Skeletal muscle cell (primary cell): ENCODE measurements at places on chromosomes 3 and 15.
A peak's percentile ranks its signal among the peaks of the same experiment; 100 is the strongest.

DNA sequence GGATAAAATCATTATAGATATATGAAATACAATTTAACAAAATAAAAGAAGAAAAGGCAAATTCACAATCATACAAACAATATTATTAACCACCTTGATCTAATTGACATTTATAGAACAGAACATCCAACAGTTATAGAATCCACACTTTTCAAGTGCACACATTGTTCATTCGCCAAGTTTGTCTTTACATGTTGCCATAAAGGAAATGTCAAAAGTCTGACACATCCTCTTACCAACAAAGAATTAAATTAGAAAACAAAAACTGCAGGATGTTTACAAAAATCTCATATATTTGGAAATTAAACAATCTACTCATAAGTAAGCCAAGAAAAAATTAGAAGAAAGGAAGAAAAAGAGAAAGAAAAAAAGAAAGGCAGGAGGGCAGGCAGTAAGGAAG lies 909.2 kb upstream of the EPHA6 start:
- no peak for DNase-seq

GRCh38 chr3:41095702-41096101 lies 103.6 kb upstream of the CTNNB1 start:
- no peak for DNase-seq

DNA sequence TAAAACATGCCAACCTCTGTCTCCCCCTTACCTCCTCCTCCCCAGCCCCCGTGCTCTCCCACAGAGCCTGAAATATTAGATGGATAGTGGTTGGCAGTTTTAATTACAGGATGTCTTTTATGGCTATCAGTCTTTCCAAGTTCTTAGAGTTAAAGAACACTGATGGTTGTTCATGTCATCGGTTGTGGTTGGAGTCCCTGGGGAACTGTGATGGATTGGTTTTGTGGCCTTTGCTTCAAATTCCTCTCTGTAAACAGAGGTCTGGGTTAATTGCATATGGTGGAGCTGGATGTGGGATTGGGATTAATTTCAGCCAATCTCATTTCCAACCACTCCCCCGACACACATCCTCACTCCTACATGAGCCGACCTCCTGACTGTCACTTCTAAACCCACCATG lies 164.5 kb upstream of the PROK2 start:
- DNase-seq: peak; percentile 20

DNA sequence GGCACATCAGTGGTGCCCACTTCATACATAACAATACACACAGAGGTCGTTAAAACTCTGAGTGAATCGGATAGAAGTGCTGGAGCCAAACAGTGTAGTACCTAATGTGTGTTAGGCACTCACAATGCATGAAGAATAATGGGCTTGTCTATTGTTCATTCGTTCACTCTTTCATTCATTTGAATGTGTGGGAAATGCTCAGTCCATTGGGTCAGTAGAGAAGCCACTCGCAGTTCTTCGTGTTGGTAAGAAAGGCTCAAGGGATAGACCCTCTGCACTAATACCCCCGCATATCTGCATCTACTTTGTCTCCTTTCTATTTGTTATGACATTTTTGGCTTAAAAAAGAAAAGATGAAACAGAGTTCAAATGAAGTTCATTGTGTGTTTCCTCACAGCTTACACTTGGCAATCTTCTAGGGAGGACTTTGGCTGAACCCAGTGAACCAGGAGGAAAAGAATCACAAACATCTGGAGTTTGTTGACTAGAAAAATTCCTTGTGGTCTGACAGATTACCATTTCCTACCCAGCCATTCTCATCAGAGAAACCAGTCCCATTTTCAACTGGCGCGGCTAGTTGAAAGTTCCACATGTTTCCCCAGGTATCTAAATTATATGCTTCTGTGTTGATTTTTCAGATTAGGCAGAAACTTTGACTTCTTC lies 32.8 kb upstream of the MFSD1 start:
- DNase-seq: peak; percentile 84

DNA sequence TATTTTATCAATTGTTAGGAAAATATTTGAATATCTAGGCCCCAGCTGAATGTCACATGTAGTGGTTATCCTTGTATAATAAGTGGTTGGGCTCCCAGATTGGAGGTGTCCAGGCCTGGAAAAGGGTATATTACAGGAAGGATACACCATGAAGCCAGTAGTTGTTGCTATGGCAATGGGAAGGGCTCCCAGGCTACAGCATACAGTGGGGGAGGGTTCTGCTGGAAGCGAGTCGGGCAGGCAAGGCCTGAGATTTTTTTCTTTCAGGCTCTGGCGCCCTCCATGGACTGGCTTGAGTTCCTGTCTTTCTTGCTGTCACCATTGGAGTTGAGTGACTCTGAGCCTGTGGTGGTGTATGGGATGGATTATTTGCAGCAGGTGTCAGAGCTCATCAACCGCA lies 8.9 kb downstream of the ECE2 start:
- peak; percentile 42 for DNase-seq

- DNase-seq: no peak
Measured at GRCh38 chr3:39249453-39250115, 30.3 kb downstream of the CX3CR1 start.

DNA sequence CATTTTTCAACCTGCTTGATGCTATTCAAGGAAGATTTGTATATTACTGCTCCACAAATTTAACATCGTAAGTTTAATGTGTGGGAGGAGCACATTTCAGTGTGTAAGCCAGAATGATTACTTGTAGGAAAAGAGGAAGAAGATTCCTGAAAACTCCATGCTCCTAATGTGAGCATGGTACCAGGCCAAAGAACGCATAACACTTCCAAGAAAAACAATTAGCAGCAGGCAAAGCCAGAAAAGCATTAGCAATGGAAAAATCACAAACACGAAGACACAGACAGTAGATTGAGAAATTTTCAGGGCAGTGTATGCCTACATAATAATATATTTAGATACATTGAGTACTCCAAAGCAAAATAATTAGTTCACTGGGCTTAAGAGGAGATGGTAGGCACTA lies 96.6 kb upstream of the CBLB start:
- peak; percentile 67 for DNase-seq

DNA sequence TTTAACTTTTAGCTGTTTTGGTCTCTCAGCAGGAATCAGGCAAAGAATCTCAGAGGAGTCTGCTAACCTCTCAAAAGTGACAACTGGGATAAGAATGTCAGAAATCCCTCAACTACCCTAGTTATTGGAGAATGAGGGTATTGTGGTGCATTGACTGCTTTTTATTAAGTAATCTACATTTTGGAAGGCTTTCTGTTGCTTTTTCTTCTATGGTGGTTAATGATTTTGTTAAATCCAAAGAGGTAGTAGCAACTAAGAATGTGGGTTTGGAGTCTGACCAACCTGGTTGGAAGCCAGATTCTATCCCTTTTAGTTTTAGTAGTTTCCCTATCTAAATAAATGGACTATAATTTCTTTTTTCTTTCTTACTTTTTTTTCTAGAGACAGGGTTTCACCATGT lies 94.7 kb upstream of the RNF7 start:
- DNase-seq: no peak

DNA sequence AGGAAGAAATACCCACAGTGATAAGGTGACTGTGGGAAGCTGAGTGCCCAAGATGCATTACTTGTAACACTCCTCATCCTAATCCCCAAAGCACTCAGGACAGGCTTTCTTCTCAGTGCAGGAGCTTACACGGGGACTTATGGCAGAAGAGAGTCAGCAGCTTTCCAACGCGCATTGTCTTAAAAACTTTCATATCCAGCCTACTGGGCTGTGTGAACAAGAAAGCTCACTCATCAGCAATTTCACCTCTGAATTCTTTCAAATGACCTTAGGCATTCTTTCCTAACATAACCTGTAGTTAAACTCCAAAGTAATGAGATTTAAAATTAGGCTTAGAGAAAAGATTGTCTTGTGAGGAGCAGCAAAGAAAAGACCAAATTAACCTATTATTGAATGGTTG lies 132.3 kb downstream of the KCNAB1 start:
- no peak for DNase-seq

DNA sequence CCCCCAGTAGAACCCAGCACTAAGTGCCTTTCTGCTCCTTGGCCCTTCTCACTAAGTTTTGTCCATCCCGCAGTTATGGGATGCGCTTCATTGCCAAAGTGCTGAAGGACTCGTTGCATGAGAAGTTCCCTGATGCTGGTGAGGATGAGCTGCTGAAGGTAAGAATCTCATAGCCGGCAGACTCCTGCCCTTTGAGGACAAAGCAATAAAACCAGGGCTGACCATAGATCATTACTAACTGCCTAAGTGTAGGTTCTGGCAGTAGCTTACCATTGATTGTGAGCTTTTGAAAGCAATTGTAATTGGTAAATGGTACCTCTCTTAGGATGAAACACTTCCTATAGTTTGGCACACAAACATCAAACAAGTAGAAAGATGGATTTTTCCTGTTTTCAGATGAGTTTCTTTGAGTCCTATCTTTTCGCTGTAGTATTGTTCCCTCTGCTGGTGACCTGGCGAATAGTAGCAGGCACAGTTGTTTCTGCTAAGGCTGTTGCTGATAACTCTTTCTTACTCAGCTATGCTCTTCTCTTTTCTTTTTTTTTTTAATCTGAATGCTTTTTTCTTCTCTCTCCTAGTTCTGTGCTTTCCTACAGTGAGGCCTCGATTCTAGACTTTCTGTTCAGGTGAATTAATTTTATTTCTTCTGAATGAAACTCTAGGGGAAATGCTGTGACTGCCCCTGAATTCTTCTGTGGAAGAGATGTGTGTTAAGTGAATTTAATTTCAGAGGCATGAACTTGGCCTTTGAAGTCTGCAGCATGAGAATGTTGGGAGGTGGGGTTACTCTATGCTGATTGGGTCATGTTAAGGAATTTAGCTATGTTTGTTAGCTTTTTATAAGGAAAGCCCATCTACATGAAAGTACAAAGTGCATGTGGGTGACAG lies 47.4 kb upstream of the CRTC3 start:
- peak; percentile 16 for DNase-seq

DNA sequence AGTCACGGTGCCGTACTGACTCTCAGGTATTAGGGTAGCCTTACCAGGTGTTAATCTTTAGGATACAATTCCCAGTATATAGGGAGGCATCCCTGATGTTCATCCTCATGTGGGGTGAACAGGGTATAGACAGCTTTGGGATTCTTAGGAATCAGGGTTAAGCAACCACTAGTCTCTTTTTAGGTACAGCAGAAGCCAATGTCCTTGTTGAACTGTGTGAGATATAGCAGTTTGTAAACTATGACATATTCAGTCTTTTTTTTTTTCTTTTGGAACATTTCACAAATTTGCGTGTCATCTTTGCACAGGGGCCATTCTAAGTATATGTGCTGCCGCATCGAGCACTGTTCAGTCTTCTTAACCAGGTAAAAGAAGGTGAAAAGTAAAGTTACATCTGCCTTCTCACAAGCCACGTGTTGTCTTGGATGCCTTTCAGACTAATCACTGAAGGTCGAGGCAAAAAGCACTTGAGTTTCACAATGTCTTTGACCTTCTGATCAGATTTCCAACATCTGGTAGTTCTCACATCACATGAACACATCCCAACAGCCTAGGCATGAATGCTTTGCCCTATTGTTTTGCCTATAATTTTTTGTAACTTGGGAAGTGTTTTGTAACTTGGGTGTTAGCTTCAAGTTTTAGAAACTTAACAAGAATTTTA lies 17.2 kb downstream of the TSEN2 start:
- DNase-seq: peak; percentile 74

GRCh38 chr3:183227586-183227985 lies 25.5 kb upstream of the B3GNT5 start:
- DNase-seq: no peak

- no peak for DNase-seq
Measured at GRCh38 chr3:11009898-11010297, 17.4 kb downstream of the SLC6A1 start.

GRCh38 chr3:177626045-177626444 lies 428.8 kb upstream of the TBL1XR1 start:
- no peak for DNase-seq

GRCh38 chr15:68639926-68640600 lies 61.3 kb downstream of the CORO2B start:
- DNase-seq: no peak

GRCh38 chr15:28868744-28869345 lies 16.9 kb upstream of the APBA2 start:
- no peak for DNase-seq

DNA sequence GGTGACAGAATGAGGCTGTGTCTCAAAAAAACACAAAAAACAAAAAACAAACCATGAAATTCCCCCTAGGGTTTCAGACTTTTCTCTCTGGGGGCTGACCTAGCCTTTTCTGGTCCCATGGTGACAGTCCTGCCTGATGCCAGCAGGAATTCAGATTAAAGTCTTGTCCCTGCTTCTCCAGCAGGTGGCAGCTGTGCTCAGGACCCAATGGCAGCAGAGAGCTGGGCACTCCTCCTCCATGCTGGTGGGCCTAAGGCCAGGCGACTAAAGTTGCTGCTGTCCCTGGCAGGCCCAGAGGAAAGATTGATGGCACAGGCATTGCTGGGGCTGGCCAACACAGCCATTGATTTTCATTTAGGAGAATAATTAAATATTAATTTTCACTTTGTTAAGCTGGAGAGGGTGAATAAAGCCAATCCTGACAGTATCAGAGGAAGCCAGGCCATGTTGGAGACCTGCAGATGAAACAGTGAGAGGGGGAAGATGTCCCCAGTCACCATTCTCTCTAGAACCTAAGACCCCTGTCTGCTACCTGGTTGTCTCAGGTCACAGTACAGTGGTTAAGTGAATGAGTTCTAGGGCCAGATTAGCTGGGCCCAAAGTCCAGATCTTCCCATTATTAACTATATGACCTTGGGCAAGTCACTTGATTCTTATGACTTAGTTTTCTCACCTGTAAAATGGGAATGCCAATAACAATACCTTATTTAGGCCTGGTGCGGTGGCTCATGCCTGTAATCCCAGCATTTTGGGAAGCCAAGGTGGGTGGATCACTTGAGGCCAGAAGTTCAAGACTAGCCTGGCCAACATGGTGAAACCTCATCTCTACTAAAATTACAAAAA lies 7.1 kb downstream of the CELF6 start:
- no peak for DNase-seq

GRCh38 chr15:76863123-76863522 lies 42.0 kb downstream of the SCAPER start:
- DNase-seq: no peak

DNA sequence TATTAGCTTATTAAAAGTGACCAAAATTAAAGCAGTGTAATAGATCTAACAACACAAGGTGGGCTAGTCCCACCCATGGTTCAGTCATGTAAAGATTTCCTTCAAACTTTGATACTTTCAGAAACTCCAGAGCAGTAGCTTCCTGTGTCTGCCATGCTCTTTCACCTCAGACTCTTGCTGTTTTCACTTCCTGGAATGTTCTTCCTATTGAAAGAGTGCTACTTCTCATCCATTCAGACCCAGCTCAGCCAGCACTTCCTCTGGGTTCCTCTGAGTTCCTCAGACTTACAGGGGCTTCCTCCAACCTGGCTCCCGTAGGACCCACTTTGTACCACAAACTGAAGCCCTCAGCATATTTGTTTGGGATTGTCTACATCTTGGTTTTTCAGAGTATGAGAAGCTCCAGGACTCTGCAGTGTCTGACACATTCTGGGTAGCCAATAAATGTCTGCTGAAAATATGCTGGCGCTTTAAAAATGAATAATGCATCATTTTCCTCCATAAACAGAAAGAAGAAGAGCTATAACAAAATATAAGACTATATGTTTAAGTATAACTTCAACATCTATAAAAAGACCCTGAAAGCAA lies 18.0 kb downstream of the NCEH1 start:
- DNase-seq: no peak

- DNase-seq: no peak
Measured at GRCh38 chr15:69104050-69104750, 56.2 kb upstream of the GLCE start.
